ENCODE measurements at places on chromosomes 13 and 19.

GRCh38 chr19:39533003-39533512, 406 bp upstream of the EID2B start:
- no peak for DNase-seq

DNA sequence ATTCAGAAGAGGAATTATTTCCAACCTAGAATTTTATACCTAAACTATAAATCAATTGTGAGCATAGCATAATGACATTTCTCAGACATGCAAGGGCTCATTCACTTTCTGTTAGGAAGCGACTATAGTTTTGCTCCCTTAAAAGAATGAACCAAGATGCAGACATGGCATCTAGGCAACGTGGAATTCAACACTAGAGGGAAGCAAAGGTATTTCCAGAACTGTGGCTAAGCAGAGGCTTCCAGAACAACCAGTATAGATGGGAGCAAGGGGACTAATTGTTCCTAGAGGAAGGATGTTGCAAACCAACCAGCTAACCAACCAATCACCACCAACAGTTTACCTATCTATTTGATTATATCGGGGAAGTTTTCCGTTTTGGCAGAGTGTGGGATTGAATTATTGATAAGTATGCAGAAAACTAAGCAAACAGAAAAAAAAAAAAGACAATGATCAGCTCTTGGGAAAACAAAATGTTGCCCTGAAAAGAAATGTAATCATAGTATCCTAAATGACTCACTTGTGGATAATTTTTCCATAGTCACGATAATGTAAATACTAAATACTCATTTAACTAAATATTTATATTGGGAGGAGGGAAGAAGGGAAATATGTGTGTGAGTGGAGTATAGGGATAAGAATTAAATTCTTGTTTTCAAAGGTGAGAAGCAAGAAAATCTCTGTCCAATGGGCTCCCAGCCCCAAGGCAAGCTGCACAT, 21.1 kb downstream of the ARL11 start:
- DNase-seq = no peak

DNA sequence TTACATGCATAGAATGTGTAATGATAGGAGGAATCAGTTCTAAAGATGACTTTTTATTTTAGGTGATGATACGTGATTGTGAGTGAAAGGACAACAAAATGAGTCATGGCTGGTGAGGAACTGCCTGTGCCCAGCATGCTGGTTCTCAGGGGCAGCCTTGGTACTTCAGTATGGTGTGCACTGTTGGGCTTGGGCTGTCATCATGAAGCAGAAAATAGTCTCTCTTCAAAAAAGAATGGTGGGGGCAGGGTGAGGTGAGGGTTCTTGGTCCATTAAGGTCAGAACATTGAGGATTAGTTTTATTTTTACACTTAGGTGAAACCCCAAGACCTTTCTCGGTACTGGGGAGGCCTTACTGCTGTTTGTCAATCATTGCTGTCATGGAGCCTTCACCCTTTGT, 309.5 kb downstream of the MTUS2 start:
- DNase-seq = no peak

DNA sequence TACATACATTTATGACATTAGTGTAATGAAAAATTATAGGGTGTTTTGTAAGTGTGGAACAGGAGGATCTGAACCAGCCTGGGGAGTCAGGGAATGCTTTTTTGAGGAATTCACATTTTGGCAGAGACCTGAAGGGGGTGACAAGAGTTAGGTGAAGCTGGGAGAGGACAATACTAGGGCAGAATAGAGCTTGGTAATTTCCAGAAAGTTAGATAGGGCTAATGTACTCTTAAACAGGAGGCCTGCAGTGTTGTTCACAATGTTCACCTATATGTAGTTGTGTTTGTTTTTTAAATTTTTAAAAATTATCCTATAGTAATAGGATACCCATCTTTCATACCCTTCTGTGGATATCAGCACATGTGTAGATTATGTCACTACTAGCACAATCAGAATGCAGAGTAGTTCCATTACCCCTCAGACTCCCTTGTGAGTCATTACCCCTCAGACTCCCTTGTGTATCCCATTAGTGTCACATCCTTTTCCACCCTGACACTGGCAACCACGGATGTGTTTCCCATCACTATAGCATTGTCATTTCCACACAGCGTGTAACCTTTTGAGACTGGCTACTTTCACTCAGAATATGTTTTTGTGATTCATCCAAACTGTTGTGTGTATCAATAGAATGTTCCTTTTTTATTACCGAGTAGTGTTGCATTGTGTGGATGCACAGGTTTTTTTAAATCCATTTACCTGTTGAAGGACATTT, 43.1 kb downstream of the PCCA start:
- no peak for DNase-seq

GRCh38 chr19:35775298-35776101, at the start of gene ARHGAP33:
TSS of gene ARHGAP33 (plus strand) at chr19:35775564. CDS start at chr19:35775659, 95 bp downstream.
- DNase-seq = peak; percentile 99
